Stimulated activated effector memory CD8-positive, alpha-beta T cell treated with anti-CD3 and anti-CD28 coated beads, Interleukin-12 subunit alpha, Interleukin-12 subunit beta, amount 100 ng/mL, for 72 hours (primary cell): ENCODE measurements at places on chromosomes 7 and 10.

GRCh38 chr10:75375838-75376237, 25.7 kb downstream of the ZNF503 start:
- DNase-seq: no peak

GRCh38 chr7:29248713-29249382, 54.3 kb downstream of the CHN2 start:
- DNase-seq: no peak

DNA sequence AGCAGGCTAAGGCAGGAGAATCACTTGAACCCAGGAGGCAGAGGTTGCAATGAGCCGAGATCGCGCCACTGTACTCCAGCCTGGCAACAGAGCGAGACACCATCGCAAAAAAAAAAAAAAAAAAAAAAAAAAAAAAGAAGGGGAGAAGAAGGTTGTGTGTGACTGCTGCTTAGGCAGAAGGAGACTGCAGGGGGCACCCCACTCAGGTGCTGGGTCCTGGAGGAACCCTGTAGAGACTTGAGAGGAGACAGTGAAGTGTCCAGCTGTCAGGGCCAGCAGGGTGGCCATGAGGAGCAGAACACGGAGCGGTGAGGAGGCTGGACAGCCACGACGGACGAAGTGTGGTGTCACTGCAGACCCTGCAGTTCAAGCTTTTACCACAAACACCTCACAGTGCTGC, 99.0 kb upstream of the NMT2 start:
- DNase-seq: no peak

- DNase-seq: no peak
Observed at GRCh38 chr7:104664648-104665047, 336.2 kb downstream of the LHFPL3 start.

GRCh38 chr7:129262324-129262723, 37.5 kb downstream of the AHCYL2 start:
- no peak for DNase-seq

GRCh38 chr10:44932517-44933450, 21.6 kb downstream of the TMEM72 start:
- DNase-seq: peak; percentile 94

GRCh38 chr7:80659120-80660055, 20.9 kb downstream of the CD36 start:
- DNase-seq: no peak

- DNase-seq: no peak
Observed at GRCh38 chr7:92697414-92697813, 107.2 kb upstream of the FAM133B start.

DNA sequence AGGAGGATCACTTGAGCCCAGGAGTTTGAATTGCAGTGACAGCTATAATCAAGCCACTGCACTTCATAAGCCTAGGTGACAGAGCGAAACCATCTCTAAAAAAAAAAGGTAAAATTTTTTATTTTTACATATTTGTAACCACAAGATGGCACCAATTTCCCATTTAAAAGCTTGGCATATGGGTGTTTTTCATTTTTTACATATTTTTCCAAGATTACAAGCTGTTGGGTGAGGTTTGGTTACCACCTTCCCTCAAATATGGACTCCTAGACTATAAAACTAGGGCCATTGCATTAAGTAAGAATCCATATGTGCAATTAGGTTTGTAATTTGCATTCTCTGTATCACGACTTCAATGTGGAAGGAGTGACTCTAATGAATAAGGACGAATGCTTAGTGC, 129.3 kb upstream of the ACBD5 start:
- DNase-seq: no peak

DNA sequence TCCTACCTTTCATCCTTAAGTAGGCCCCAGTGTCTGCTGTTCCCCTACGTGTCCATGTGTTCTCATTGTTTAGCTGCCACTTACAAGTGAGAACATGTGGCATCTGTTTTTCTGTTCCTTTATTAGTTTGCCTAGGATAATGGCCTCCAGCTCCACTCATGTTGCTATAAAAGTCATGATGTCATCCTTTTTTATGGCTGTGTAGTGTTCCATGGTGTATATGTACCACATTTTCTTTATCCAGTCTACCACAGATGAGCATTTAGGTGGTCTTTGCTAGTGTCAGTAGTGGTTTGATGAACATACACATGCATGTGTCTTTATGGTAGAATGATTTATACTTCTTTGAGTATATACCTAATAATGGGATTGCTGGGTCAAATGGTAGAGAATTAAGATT, 146.2 kb upstream of the SLC26A5 start:
- DNase-seq: no peak

DNA sequence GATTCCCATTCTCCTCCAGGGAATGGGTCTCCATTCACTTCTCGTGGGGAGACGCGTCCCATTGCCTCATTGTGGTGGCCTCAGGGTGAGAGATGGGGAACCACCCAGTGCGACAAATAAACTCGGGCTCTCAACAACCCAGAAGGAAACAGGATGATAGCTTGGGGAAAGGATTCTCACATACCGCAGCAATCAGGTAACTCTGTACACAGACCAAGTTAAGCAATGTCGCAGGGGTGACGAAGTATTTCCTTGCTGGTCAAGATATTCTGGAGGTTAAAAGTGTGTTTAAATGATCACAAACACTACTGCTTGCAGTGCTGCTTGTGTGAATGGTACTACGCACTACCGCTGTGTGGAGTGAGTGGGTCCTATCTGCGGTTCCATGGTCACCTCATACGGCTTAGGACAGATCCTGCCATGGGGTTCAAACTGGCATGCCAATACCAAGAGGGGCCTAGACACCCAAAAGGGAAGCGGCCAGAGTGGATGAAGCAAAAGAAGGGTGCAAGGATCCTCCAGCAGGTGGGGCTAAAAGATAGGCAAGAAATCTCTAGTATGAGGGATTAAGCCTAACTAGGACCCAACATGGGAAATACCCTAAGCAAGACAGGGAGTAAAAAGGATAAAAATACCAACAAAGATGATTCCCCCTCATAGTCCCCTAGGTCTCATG, 143.8 kb upstream of the TMEM106B start:
- DNase-seq: peak; percentile 8

DNA sequence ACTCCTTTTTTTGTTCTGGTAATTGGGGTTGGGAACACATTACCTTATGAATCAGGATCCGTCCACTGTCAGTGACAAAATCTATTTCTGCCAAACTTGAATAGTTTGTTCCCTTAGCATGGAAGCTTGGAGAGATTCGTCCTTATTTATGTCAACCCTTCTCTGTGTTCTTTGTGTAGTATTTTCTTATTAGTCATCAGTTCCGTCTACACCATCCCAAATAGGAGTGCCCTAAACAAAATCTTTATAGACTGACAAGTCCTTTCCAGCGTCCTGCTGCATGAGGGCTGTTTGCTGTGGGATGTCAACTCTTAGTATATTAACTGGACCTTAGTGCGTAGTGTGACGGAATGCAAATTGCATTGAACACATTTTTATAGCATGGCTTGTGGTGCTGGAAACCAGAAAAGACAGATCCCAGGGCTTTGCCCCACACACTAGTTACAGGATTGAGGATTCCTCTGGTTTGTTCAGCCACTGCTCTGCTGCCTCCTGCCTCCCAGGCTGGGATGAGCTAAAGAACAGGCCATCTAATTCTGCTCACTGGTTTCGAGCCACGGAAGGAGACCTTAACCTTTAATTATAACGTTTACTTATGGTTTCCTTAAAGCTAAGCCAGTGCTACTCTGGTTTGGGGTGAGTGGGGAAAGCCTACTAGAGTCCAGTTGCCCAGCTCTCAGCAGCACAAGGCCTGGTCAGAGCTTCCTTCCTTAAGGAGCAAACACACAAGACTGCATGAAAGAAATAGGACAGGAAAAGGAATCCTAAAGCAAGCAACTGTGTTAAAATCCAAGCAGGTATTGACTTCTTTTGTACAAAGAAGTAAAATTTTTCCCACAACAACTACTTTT, 194.4 kb downstream of the CCSER2 start:
- DNase-seq: no peak

- no peak for DNase-seq
Observed at GRCh38 chr10:63262430-63263073, 129.4 kb downstream of the NRBF2 start.

- DNase-seq: no peak
Observed at GRCh38 chr10:26860102-26860442, 686 bp downstream of the ABI1 start.

DNA sequence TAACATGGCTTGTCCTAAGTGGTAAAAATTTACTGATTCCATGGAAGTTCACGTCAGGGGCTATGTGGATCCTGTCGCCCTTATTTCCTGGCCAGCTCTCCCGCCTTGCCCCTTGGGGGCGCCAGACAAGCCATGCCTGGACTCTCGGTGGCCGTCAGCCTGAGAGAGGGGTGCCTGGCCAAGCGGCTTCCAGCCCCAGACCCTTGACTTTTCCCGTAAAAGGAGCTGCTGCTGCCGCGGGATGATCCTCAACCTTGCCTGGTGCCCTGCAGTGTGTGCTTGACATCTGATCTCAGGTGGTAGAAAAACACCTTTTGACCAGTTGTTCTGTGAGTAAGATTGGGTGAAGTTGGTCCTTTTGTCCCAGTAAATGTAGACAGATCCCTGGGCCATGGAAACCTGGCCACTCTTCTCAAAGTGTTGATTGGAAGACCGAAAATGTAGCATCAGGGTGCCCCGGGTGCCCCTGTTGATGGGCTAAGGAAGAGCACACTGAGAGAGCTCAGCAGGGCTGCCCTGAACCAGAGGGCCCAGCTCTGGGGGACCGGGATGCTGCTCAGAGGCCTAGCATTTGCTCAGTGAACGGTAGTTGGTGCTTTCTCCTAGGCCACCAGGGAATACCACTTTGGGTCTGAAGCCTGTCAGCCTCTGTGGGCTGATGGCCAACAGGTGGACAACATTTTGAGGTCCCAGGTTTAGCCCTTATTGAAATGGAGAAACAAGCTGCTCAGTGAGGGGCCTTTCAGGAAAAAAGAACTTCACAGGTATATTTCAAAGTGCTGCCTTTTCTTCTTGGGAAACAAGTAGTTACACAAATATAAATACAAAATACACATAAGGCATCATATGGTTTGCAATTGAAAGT, 162.5 kb downstream of the LRMDA start:
- no peak for DNase-seq

DNA sequence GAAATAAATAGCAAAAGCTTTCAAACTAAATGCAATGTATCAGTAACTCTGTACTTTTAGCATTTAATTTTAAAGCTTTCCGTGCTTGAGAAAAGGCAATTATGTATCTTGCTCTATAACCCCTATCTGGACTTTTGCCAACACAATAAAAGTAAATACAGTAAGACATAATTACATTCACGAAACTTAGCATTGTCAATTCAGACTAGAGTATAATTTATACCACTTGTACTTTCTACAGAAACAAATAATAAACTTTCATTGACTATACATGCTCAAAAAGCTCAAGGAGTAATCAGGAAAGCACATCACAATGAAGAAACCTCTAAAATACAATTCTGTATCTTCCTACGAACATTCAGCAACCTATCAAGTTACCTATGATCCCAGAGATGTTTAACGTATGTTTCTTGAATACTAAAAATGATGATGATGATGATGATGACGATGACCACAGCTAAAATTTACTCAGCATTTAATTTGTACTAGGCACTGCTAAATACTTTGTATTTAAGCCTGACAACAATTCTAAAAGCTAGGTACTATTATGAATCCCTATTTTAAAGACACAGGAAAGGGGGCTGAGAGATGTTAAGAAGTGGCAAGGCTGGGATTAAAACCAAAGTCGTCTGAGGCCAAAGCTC, 44.9 kb downstream of the MINDY3 start:
- DNase-seq: no peak

DNA sequence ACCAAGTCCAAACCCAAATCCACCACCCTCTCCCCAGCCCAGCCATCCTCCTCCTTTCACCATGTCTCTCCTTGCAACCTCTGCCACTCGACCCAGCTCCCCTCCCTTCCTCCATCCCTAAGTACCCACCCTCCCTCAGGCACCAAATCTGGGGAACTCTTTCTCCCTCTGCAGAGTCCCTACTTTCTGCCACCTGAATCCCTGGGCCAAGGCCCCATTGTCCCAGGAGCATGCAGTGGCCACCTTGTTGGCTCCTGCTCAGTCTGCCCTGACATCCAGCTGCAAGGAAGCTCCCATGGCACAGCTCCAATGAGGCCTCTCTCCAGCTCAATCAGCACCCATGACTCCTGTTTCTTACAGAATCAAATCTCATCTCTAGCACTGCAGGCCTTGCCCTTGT, 5.5 kb upstream of the UNC5B start:
- DNase-seq: no peak

- DNase-seq: peak; percentile 58
Observed at GRCh38 chr10:69318867-69319727, 40.8 kb downstream of the HK1 start.

DNA sequence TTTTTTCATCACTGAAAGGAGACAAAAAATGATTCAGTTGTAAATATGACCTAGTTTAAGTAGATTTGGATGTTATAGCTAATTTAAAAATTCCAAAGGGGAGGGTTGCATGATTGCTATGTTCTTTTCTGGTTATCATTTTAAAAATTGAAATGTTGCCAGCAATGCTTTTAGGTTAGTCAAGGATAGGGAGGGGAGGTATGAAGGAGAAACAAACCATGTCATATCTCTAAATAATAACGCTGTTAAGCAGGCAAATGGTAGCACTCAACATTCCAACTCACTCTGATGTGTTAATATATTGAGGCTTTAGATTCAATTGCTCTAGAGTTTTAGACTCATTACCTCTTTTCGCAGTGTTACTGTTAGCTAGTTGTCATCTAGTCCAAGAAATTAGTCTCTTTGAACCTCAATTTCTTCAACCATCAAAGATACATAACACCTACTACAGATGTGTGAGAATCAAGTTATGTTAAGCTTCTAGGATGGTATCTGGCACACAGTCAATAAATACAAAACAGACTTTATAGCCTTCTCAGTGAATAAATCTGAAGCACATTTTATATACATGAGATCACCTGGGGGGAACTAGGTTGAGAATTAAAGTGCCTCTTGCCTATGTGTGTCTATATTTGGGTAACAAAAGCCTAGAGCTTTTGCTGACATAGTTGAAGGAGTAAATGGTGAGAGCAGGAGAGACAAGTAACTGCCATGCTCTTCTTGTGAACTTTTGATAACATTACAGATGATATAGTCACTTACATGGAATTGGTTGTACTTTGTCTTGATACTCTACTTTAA, 124.9 kb downstream of the CSTF2T start:
- no peak for DNase-seq

GRCh38 chr10:129433266-129433665, 33.8 kb upstream of the MGMT start:
- DNase-seq: no peak

- no peak for DNase-seq
Observed at GRCh38 chr10:78605800-78606350, 462.9 kb upstream of the ZMIZ1 start.

DNA sequence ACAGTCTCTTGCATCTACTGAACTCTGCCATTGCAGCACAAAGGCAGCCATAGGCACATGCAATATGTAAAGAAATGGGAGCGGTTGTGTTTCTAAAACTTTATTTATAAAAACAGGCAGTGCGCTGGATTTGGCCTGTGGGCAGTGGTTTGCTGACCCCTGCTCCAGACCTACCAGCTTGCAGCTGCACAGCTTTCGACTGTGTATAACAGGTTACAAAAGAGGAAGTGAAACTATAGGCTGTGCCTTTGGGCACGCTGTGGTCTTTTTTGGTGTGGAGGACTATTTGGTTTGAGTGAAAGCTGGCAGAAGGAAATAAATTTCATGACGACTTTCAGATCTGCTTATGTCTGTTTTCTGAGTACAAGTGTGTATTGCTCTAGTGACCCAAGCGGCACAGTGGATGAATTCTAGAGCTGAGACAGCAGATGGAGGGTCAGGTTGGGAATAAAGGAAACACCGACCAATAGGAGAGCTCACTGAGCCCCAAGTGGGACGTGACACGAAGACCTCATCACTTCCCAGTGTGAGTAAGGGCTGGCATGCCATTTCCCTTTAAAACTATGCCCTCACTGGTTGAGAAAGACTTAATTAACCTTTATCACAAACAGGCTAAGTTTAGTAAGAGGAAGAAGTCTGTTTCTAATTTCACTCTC, 152.7 kb downstream of the ANK3 start:
- peak; percentile 7 for DNase-seq

GRCh38 chr10:56593120-56593519, 232.1 kb upstream of the ZWINT start:
- no peak for DNase-seq
